Lower leg skin (tissue), 4 donors: ENCODE measurements at places on chromosomes 7 and 10. TPM values are rescaled to one million over a fixed set of nuclear protein-coding genes. Genes with fewer than 3 reads are reported as not detected.

GRCh38 chr10:84158550-84158949, 15.1 kb upstream of the GPR15LG start:
- DNase-seq = no peak

DNA sequence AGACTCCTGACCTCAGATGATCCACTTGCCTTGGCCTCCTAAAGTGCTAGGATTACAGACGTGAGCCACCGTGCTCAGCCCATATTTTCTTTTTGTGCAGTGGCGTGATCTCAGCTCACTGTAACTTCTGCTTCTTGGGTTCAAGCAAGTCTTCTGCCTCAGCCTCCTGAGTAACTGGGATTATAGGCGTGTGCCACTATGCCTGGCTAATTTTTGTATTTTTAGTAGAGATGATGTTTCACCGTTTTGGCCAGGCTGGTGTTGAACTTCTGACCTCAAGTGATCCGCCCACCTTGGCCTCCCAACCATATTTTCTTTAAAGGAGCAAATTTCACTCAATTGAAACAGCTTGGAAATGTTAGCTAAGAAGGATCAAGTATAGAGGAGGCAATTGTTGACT, 16.5 kb downstream of the GBF1 start:
- DNase-seq = no peak

- DNase-seq = no peak
Measured at GRCh38 chr7:121887634-121888033, 14.7 kb downstream of the PTPRZ1 start.

DNA sequence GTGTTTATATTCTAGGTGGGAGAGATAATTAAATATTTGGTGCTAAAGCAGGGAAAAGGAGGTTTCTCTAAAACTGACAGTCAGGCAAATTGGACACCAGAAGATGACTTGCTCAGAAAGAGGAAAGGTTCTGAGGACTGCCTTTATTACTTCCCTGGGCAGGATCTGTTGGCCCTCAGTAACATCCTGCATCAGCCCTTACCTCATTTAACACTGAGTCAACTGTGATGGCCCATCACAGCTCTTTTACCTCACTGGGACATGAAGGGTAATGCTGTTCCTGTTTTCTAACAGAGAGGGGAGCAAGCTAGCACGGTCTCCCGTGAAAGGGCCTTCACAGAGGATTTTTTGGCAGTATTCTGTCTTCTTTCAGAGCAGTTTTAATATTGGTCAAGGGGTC, 12.0 kb downstream of the PPP1R17 start:
- DNase-seq = no peak

DNA sequence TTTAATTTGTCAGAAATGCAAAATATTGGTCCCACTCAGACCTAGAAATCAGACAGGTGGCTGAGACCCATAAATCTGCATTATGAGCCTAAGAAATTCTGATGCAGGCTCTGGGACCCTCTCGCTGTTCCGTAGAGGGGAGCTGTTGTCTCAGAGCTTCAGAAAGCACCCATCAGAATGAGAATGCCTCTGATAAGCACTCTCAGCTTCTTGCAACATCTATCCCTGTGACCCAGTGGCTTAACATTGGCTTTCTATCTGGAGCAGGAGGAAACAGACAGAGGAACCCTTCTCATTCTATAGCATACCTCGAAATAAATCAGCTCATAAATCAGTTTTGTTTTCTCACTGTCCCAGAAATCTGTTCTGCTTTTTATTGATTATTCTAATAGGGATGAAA, 184.6 kb upstream of the SP4 start:
- no peak for DNase-seq

DNA sequence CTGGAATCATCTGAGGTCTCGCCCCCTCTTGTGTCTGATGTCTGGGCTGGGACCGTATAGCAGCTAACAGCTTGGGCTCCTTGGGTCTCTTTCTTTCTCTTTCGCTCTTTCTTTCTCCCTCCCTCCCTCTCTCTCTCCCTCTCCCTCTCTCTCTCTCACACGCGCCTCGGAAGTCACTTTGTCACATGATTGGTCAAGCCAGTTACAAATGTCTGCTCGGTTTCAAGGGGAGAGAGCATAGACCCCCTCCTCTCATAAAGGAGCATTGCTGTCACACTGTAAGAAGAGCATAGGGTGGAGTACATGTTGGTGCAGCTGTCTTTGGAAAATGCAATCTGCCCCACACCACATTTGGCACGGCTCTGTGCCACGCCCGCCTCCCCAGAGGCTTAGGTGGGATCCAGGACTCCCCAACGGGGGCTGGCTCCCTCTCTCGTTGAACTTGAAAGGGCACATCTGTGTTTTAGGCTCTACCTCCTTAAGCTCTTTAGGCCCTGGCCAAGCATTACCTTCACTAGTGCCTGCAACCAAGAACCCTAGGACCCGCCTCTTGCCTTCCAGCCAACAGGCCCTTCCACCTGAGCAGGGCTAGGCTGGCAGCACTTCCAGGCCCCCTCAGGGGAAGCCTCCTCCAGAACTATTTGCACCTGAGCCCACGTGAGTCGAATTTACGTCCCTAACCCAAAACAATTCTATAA, 61.9 kb upstream of the CACUL1 start:
- no peak for DNase-seq

- DNase-seq = no peak
Measured at GRCh38 chr10:101570428-101571270, 17.4 kb downstream of the POLL start.

DNA sequence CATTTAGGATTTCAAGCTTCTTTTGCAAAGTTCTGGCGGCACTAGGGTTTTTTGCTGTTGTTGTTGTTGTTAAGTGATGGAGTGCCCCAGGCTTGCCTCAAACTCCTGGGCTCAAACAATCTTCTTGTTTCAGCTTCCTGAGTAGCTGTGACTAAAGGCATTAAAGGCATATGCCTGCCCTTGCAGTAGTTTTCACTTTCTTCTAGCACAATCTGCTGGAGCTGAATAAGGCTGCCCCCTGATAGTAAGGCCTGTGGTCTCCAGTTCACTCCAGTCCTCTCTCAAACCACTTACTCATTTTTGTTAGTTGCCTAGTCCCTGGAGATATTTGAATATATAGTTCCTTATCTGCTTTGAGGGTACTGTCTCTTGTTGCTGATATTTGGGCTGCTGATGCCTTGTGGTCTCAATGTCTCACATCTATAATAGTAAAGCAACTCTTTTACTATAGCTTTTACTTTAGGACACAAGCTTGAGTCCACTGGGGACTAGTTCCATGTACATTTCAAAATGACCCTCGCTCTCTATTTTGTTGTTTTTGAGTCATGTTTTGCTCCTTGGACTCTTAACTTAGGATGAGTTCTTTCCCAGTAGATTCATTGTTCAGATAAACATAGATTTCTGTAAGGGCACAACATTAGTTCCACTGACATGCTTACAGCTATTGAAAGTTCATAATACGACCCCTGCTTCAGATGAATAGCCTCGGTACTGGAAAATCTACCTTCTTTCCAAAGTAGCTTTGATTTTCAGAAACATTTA, 25.5 kb downstream of the PHF14 start:
- DNase-seq = no peak

DNA sequence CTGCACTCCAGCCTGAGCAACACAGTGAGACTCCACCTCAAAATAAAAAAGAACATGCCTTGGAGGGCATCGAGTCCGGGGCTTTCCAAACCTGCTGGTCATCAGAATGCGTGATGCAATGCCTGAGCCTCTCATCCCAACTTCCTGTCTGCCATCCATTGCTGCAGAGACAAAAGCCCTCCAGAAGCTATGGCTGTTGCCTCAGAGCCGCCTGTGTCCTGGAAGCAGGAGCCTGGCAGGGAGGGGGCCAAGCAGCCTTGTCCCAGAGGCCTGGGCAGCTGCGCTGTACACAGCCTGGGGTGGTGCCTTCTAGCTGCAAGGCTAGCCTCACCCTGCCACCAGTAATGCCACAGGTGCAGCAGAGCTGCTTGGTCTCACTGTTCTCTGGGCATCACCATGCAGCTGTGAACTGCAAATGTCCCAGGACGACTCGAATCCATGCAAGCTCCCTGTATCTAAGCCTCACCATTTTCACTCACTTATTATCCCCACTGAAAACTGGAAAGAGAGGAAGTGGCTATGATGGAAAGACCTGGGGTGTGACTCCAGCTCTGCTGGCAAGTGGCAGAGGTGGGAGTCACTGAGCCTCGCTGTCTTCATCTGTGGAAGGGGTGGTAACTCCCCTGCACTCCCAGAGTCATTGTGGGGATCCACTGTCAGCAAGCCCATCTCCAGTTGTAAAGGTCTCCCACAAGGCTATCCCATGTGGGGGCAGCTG, 7.0 kb downstream of the ALOX5 start:
- DNase-seq = no peak

DNA sequence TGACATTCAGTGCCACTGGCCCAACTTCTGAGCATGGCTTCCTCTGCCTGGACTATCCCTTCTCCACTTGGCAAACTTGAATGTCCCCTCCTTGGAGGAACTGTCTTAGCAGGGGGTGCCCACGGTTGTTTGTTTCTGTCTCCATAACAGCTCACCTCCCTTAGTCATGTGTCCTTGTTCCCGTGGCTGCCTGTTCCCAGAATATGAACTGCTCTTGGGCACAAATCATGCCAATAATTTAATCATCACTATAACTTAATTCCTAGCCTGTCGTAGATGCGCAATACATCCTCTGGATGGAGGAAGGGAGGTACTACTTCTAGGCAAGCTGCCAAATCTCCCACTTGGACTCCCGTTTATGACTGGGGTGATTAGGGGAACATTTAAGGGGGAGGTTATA, 173.1 kb downstream of the MYOF start:
- no peak for DNase-seq

- DNase-seq = no peak
Measured at GRCh38 chr10:77188521-77188920, 449.1 kb downstream of the KCNMA1 start.

DNA sequence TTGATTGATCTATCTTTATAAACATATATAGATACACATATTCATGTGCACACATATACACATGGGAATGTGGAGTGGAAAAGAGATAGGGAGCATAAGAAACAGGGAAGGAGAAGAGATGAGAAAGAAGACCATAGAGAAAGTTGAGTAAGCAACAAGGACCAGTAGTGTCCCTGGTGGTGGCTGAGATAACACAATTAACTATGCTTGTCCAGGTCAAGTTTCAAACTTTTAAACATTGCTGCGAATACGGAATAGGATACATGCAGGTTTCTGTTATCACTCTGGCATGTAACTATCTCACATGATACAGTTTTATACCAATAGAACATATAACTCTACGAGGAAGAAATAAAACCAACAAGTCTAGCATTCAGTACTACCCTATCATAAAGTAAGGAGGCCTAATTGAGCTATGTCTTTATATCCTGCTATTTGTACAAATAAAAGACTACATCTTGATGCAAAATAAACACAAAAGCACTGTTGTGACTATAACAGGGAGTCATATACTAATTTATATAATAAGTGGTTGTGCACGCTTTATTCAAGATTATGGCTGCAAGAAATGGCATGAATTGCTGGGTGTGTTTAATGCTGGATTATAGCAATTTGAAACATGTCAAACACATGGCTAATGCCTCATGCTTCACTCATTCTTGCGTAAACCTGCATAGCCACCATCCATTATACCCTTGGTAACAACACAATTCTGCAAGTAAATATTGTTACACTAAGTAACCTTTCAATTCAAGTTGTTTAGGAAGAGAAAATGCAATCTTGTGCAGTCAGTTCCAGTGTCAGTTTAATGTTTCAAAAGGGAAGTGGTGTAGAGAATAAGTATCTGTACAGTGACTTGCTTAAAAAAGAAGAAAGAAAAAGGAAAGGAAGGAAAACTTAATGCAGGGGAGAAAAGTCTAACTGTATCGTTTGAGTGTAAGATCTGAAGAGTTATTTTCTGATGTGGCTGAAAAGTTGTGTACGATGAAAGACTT, 8.2 kb downstream of the FOXP2 start:
- no peak for DNase-seq

GRCh38 chr7:156022483-156023459, 210.5 kb upstream of the SHH start:
- peak; percentile 62 for DNase-seq

DNA sequence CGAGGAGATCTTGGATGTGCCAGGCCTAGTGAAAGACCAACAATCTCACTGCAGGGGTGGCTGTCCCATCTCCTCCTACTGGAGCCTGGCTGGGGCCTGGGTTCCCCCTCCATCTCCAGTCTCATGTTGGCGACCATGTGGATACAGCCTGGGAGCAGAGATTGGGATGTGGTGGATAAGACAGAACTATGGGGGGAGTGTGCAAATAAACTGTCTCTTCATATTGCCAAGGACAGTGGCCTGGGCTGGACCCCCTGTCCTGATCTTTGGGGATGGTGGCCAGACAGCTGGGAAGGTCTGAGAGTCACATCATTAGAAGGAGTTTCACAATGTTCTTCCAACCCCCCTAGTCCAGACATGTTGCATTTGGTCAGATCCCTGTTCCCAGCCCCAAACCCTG, 5.8 kb upstream of the MINDY4 start:
- no peak for DNase-seq

GRCh38 chr10:73229567-73229966, 17.5 kb downstream of the DNAJC9 start:
- no peak for DNase-seq

DNA sequence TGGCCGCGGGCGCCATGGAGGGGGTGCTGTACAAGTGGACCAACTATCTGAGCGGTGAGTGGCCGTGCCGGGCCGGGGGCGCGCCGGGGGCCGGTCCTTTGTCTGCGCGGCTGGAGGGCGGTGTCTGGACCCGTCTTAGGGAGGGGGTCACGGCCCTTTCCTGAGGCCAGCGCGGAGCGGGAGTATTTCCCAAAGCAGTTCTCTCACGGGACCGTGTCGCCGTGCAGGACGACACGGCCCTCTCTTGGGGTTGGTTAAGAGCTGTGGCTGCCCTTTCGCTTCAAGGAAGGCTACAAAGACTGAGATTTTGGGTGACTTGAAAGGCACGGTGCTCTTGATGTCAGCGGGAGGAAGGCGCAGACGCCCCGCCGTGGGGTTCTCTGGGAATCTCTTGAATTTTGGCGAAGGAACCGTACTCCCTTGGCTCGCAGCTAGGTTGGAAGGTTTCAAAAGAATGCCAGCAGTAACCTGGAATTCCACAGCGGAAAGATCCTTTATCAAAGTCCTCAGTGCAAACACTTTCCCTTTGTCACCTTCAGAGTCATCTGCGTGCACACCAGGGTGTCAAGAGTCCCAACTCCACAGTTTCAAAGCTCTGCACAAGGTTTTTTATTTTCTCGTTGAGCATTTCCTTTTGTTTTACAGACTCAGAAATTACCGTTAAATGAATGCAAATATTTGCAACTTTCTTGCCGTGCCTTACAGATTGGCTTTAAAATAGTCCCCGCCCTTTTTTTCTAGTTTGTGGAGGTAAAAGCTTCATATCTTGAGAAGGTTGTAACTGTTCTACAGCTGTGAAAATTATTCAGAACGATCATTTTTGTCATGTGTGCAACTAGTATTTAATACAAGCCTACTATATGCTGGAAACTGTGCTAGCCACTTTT, 780 bp downstream of the PLEKHA8 start:
- peak; percentile 34 for DNase-seq

The ADIRF gene
- total RNA-seq = 83.3 TPM

The CYP26C1 gene
- not detected for total RNA-seq

The NAT16 gene
- total RNA-seq = not detected

The ACHE gene
- 1.1 TPM for total RNA-seq

The LIPK gene
- 17.4 TPM for total RNA-seq
